ENCODE measurements at places on chromosomes 13 and 19.

DNA sequence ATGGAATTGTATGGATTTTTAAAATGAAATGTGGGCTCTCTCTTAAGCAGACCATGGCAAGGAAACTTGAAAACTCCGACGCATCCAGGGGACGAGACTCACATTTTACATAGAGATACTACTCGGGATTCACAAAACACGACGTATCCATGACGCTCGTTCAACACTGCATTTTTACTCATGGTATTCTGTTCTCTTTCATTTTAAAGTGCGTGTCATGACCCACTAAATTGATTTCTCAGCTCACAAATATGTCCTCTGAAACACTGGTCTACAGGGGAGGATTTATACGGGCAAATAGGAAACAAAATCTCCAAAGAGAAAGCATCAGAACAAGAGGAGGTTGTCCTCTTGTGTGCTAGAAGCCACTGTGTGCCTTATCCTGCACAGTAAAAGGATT is 523.5 kb downstream of the MYO16 start:
- no peak for DNase-seq

GRCh38 chr19:56403764-56404704 is at the start of gene ZNF583:
ZNF583 (plus strand) TSS chr19:56404332; CDS start chr19:56407115, 2,783 bp downstream.
- peak; percentile 95 for DNase-seq

GRCh38 chr19:10295847-10296591 is 6.3 kb downstream of the ICAM5 start:
- no peak for DNase-seq

GRCh38 chr19:35184884-35185283 is 30.3 kb downstream of the FXYD5 start:
- DNase-seq, result no peak

GRCh38 chr13:37138169-37138568 is 32.7 kb upstream of the CSNK1A1L start:
- DNase-seq, result no peak

GRCh38 chr13:50699874-50700663 is 143.4 kb downstream of the DLEU7 start:
- no peak for DNase-seq

All from body of pancreas (tissue), 4 donors.